ENCODE measurements at places on chromosomes 2 and 18.

GRCh38 chr2:138210487-138210886, 246.2 kb downstream of the HNMT start:
- no peak for DNase-seq

DNA sequence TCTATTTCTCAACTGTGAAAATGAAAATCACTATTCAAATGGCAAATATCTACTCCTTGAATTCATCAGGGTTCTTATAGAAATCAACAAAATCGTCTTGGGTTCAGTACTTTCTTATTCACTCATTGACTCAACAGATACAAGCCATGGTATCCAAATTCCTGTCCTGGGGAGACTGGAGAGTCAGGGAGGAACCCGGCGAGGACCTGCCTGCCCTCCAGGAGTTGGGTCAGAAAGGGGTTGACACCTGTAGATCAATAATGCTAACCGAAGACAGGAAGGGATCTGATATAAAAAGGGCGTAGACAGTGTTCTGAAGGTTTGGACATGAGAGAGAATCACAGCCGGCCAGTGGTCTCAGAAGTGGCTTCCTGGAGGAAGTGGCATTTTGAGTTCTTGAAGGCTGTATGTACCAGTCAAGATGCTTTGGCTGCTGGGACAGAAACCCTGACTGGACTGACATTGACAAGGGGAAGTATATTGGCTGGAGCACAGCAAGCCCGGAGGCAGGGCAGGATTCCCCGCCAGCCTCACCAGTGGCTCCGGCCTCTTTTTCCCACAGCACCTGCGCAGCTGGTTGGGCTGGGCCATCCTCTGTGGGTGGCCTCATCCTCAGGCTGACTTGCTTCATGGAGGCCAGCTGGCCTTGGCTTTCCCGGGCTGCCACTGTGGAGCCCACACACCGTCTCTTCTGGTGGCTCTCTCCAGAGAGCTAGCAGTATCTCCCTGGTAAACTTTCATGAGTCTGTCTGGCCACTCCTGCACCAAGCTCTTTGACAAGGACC, 3.0 kb downstream of the LRRFIP1 start:
- DNase-seq, result no peak

DNA sequence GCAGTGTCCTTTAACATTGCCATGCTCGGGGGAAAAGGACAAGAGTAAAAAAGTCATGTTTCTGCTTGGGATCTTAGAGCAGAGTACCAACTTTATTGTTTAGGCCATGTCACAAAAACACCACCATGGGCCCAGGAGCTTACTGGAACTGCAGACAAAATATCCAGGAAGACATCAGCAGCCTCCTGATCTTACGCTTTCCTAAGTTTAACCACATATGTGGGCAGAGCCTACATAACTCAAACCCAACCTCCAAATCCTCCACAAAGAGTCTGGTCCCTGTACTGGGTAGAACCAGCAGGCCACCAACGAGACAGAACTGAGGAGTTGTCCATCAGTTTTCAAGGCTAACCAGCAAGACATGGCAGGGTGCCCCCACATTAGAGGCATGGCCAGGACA, 10.3 kb downstream of the GALNT14 start:
- DNase-seq, result no peak

GRCh38 chr2:138182937-138183312, 218.7 kb downstream of the HNMT start:
- DNase-seq, result no peak

GRCh38 chr2:122543815-122544214, 788.4 kb downstream of the TSN start:
- no peak for DNase-seq

DNA sequence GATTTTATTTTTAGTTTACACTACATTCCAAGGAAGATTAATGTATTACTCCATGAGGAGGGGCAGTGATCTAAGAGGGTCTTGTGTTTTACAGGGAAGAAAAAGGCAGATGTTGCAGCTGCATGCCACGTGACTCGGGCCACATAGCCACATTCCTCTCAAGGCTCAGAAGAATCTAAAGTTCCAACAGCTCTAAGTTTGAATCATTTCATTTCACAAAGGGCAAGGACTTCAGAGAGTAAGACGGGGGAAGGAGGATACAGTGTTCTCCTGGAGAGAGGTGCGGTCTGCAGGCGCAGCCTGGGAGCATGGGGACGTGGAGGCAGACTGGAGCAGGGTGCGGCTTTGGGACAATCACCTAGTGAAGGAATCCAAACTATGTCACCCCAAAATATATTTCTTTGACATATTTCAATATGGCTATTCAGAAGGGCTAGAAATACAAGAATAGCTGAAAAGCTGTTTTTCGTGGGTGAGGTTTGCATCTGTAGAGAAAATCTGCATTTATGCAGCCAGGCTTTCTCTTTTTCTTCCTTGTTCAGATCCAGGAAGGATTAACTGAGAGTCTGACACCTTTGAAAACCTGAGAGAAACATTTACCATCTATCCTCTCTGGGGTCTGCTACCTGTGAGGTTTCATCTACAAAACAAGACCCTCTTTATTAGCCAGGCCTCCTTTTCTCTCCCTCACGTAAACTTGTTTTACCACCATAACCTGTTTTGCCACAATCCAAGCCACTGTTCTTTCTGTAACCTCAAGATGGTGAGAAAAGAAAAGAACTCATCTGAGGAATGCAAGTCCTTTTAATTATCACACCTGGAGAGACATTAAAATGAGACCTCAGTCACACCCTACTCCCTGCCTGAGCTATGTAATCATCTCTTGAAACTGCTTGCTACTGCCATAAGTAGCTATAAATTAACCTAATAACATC, 165.1 kb upstream of the NDUFV2 start:
- DNase-seq, result no peak

Data from NCI-H446 (cell line).